AG08395 (cell line): ENCODE measurements at places on chromosomes 4 and X.

DNA sequence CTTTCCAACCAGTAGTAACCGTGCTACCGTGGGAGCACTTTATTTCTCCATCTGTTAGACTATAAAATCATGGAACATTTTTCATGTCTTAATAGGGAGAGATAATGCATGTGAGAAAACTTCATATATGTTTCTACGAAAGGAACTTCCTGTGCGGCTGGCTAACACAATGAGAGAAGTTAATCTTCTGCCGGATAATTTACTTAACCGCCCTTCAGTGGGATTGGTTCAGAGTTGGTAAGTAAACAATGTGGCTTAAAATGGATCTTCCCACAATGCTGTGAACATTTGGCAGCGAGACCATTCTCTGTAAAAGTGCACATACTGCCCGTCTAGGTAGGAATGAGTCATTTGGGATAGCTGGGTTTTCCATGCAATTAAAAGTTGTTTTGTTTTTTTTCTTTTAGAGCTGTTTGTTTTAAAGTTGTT lies 29.6 kb downstream of the PDK3 start:
- peak; percentile 41 for DNase-seq

- no peak for DNase-seq
Measured at GRCh38 chr4:16227462-16227868, 1.2 kb upstream of the TAPT1 start.

- DNase-seq: peak; percentile 59
Measured at GRCh38 chr4:53558065-53558801, 33.1 kb downstream of the LNX1 start.

- DNase-seq: no peak
Measured at GRCh38 chrX:99468993-99469392, 941.1 kb downstream of the PCDH19 start.

DNA sequence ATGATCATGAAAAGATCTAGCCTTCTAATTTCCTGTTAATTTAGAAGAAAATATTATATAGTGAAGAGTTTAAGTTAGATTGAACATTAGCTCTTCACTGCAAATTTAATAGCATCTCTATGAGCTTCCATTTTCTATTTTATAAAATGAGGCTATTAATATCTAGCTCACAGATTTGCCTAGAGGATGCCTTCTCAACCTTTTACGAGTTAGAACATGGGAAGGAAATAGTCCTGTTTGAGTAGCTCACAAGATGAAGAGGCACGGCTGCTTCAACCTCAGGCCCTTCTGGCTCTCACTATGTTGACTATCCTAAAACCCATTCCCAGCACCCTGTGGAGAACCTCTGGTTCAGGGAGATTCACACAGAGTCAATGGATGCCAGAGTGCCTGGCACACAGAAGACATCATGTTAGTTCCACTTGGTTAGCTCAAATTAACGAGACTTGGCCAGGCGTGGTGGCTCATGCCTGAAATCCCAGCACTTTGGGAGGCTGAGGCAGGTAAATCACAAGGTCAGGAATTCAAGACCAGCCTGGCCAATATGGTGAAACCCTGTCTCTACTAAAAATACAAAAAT lies 97.9 kb upstream of the GUCY1A1 start:
- no peak for DNase-seq

DNA sequence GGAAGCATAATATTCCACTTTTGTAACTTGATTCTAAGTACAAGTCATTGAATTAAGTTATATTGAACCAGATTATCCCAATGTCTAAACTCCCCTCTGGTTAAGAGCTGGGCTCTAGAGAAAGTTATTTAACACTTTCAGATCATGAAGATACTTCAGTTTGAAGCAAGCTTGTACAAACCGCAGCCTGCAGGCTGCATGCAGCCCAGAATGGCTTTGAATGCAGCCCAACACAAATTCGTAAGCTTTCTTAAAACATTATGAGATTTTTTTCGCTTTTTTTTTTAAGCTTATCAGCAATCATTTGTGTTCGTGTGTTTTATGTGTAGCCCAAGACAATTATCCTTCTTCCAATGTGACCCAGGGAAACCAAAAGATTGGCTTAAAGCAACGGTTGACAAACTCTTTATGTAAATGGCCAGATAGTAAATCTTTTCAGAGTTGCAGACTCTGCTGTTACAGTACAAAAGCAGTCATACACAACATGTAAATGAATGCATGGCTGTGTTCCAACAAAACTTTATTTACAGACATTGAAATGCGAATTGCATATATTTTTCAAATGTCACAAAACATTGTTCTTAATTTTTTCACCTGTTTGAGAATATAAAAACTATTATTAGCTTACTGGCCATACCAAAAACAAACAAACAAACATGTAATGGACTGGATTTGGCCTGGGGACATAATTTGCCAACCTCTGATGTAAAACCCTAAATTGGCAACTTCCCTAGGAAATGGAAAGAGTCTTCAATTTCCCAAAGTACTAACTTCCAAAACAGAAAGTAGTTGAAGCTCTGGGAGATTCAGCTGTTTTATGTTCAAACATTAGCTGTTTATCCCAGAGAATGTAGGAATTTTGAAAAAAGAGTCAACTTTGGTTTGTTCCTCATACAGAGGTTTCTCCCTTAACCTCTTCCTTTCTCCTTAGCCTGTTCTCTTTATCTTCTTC lies 201.1 kb upstream of the MBNL3 start:
- DNase-seq: no peak

DNA sequence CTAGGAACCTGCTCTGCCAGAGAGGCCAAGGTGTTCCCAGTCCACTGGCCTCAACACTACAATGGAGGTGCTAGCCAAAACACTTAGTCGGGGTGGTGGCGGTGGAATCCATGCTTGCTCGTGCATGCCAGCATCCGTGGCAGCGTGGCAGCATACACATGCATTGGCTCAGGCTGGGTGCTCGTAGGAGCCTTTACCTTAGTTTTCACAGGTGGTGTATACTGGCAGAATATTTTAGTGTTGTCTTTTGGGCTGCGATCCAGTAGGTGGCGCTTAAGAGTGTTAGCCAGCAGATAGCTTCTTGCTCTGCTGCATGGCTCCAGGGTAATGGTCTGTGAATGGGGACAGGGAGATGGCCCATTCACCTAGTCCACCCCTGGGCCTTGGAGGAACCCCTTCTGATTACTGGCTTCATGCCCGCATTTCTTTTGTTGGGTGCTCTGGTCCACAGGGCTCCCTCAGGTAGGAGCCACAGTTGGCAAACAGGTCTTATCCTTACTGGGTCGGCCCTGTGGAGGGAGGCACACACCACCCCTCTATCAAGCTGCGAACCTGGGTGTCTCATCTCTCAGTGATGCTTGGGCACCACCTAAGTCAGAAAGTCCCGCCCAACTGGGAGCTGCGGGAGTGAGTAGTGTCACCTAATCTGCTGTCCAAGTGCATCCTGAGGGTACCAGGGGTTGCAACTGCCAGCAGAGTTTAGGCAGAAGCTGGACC lies 40.0 kb downstream of the RIPPLY1 start:
- DNase-seq: peak; percentile 10

DNA sequence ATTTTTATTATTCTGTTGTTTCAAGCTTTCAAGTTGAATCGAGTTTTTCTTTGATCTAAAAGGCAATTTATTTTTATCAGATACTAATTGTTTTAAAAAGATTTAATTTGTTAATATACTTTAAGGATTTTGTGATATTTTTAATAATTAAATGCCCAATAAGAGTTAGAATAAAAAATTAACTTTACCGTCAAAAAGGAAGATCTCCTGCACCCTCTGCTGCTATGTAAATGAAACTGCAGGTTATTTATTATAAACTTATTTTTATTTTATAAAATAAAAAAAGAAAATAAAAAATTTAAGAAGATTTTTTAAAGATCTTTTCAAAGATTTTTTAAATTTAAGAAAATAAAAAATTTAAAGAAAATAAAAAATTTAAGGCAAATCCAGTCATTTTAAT lies 166.1 kb downstream of the CCSER1 start:
- DNase-seq: no peak

- DNase-seq: no peak
Measured at GRCh38 chrX:11254417-11255109, 38.6 kb upstream of the AMELX start.

DNA sequence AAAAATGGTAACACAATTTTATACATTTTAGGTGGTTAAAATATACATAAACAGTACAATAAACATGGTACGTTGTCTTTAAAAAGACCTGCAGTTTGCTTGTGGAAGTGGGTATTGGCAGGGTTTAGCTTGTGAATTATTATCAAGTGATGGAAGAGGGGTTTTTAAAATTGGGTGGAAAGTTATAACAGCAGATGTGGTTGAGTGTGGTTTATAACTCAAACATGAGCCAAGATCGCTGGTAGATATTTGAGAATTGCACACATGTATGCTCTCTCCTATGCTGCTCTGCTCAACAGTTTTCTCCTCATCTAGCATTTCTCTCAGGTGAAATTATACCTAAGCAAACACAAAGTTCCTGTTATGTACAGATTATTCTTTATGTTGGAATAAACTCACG lies 14.0 kb downstream of the EPGN start:
- no peak for DNase-seq

GRCh38 chr4:147916351-147916750 lies 184.5 kb downstream of the ARHGAP10 start:
- DNase-seq: peak; percentile 31

- DNase-seq: peak; percentile 38
Measured at GRCh38 chr4:138736362-138736761, 279.2 kb upstream of the NOCT start.

GRCh38 chrX:68440940-68441339 lies 7.6 kb upstream of the OPHN1 start:
- peak; percentile 24 for DNase-seq

GRCh38 chrX:40644176-40644575 lies 3.2 kb downstream of the CXorf38 start:
- DNase-seq: peak; percentile 26

DNA sequence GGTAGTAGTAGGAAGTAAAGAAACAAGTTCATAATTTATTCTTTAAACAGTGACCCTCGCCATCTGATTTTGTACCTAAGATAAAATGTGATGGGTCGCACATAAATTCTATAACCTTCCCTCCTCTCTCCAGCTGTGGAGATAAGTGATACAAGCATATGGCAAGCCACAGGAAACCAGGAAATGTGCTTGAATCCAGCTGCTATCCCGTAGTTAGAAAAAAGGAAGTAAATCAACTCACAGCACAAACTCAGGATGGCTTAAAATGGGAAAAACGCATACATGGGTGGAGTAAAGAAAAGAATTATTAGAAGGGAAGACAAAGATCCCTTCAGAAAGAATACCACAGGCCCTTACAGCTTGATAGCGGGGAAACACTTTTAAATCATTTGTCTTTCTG lies 78.2 kb downstream of the ZNF827 start:
- DNase-seq: no peak

- no peak for DNase-seq
Measured at GRCh38 chrX:44937606-44938005, 64.6 kb downstream of the KDM6A start.

GRCh38 chrX:31331015-31331414 lies 259.2 kb upstream of the FTHL17 start:
- no peak for DNase-seq

- DNase-seq: no peak
Measured at GRCh38 chrX:37638047-37638446, 47.5 kb upstream of the XK start.

DNA sequence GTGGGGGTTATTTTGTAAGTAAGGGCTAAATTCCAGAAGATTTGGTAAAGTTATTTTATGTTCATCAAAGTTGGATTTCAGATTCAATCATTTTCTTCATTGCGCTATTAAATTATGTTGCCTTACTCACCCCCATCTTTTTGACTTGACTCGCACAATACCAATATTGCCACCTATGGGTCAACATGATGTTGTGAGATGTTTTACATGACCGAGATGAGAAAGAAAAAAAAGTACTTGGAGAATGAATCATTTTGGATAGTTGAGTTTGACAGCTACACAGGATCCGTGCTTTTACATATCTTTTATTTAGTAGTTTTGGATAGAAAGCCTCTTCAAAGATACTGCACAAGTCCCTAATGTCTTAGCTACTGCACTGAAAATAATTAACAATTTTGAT lies 224.2 kb upstream of the EMCN start:
- DNase-seq: peak; percentile 6

GRCh38 chr4:176013476-176014247 lies 52.0 kb upstream of the WDR17 start:
- DNase-seq: no peak
